ENCODE measurements at places on chromosomes 3 and 15. TPM values are rescaled to one million over a fixed set of nuclear protein-coding genes. Genes with fewer than 3 reads are reported as not detected.

DNA sequence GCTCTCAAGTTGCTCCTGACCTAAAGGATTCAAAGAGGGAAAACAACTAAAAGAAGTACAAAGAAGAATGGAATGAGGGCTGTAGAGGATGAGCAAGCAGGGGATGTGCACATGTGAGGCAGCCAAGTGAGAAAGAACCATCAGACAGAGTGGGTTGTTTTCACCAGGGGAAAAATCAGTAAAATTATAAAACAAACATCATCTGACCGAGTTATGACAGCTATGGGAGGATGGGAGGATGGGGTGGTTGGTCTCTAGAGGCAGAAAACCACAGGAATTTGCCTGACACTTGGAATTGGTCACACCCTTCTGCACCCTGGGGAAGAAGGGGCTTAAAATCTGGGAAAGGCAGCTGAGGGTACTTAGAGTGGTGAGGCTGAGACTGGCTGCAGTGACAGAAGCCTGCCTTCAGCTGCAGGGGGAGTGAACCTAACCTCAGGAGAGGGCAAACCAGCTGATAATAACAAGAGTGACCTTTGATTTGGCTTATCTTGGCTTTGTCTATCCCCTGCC is 10.1 kb downstream of the ARHGAP31 start:
- DNase-seq = no peak

The IL17RB gene
- total RNA-seq = 14.3 TPM

DNA sequence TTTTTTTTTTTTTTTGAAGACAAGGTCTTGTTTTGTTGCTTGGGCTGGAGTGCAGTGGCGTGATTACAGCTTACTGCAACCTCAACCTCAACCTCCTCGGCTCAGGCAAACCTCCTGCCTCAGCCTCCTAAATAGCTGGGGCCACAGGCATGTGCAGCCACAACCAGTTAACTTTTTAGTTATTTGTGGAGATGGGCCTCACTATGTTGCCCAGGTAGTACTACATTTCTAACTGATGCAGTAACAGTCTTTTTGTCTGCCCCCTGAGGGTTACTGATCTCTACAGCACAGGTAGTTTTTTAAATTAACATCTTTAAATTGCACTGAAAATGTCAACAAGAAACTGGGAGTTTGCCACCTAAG is 3.4 kb upstream of the LMLN start:
- no peak for DNase-seq

The ZNF662 gene
- total RNA-seq = 15.5 TPM

DNA sequence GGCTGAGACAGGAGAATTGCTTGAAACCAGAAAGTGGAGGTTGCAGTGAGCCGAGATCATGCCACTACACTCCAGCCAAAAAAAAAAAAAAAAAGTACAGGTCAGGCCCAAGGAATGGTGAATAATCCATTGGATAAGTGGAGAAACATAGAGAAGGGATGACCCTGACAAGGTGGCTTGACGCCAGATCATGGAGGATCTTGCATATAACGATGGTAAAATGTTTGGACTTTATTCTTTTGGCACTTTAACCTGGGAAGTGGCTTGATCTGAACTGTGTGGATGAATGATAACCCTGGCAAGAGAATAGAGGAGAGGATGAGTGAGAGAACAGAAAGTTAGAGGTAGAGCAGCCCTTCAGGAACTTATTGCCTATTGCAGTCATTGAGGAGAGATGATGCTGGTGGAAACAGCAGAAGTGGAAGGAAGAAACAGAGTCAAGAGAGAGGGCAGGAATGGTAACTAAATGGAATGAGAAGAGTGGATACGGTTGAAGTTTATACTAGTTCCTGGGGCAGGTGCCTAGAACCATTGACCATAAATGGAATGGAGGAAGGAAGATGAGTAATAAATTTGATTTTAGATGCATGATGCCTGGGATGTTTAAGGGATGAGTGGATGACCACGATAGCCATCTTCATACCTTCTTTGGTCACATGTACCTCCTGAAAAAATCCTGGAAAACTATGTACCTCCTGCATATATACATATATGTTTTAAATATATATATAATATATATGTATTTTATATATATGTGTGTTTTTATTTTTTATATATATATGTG is 57.8 kb downstream of the BLM start:
- DNase-seq = no peak

- DNase-seq = no peak
Observed at GRCh38 chr3:120029749-120030148, 64.5 kb downstream of the GSK3B start.

- DNase-seq = no peak
Observed at GRCh38 chr3:156489462-156489911, 65.4 kb downstream of the SSR3 start.

The ALDH1L1 gene
- total RNA-seq = 57.3 TPM

The ALDH1A3 gene
- 240 TPM for total RNA-seq

GRCh38 chr3:184737063-184737462 is 25.2 kb upstream of the MAGEF1 start:
- no peak for DNase-seq

The SCN11A gene
- total RNA-seq = 1.7 TPM

The THUMPD3 gene
- 38.7 TPM for total RNA-seq

- peak; percentile 38 for DNase-seq
Observed at GRCh38 chr15:84734794-84735479, 13.5 kb upstream of the ZNF592 start.

- DNase-seq = no peak
Observed at GRCh38 chr3:99823723-99824711, 6.4 kb downstream of the CMSS1 start.

- DNase-seq = no peak
Observed at GRCh38 chr15:43748376-43748775, 2.1 kb downstream of the PDIA3 start.

- DNase-seq = no peak
Observed at GRCh38 chr15:69748576-69749185, 296.1 kb downstream of the RPLP1 start.

DNA sequence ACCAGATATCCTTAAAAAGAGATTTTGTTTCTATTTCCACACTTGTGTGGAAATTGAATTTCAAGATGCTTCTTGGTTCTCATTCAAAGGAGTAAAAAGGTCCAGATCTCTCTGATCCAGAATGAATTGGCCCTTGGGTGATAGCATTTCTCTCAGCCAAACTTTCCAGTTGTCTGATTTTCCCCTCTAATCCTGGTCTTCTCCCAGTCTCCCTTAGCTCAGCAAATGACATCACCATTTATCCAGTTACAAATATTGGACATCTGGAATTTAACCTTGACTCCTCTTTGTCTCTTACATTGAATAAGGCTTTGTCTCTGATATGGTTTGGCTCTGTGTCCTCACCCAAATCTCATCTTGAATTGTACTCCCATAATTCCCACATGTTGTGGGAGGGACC is 10.2 kb upstream of the FGF7 start:
- no peak for DNase-seq

DNA sequence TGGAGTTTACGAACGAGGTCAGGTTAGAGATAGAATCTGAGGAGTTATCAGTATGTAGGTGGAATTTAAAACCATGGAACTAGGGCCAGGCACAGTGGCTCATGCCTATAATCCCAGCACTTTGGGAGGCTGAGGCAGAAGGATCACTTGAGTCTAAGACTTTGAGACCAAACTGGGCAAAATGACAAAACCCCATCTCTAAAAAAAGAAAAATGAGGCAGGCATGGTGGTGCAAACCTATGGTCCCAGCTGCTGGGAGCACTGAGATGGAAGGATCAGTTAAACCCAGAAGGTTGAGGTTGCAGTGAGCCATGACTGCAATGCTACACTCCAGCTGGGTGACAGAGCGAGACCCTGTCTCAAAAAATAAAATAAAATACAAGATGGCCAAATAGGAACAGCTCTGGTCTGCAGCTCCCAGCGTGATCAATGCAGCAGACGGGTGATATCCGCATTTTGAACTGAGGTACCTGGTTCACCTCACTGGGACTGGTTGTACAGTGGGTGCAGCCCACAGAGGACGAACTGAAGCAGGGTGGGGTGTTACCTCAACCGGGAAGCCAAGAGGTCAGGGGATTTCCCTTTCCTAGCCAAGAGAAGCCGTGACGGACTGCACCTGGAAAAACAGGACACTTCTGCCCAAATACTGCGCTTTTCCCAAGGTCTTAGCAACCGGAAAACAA is 33.3 kb downstream of the ZMAT3 start:
- DNase-seq = no peak

- DNase-seq = no peak
Observed at GRCh38 chr3:144569651-144570050, 598.0 kb downstream of the DIPK2A start.

GRCh38 chr15:64249883-64250575 is 87.2 kb upstream of the PPIB start:
- peak; percentile 10 for DNase-seq

- DNase-seq = no peak
Observed at GRCh38 chr3:100436951-100437350, 35.6 kb downstream of the LNP1 start.

The SPINT1 gene
- 295 TPM for total RNA-seq

DNA sequence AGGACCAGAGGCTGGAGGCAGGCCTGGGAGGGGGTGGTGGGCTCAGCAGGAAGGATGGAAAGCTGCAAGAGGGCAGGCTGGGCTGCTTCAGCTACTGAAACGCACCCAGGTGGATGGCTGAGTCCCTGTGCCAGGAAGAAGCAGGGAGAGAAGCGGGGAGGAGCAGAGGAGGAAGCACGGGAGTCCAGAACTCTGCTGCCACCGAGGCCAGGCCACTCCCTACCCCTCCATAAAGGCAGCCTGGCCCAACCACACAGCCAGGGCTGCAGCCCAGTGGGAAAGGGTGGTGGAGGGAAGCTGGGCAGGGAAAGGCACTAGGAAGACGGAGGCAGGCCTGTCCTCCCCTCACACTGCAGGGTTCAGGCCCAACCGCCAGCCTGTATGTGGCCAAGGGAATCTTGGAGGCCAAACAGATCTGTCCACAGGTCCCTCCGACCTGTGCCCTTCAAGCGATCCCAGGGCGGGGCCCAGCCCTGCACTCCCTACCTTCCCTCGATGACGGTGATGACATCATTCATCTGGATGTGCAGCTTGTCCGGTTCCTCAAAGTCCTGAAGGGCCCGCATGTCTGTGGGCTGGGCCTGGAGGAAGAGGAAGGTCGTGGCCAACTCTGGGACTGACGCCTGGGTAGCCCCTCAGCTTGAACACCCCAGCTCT is 30.5 kb downstream of the TNK2 start:
- DNase-seq = no peak

- no peak for DNase-seq
Observed at GRCh38 chr15:51349156-51349844, 7.8 kb downstream of the GLDN start.

The RTP1 gene
- not detected for total RNA-seq

- no peak for DNase-seq
Observed at GRCh38 chr15:42971830-42972229, 51.3 kb upstream of the TTBK2 start.

GRCh38 chr15:58795825-58796224 is 24.7 kb downstream of the MINDY2 start:
- no peak for DNase-seq

DNA sequence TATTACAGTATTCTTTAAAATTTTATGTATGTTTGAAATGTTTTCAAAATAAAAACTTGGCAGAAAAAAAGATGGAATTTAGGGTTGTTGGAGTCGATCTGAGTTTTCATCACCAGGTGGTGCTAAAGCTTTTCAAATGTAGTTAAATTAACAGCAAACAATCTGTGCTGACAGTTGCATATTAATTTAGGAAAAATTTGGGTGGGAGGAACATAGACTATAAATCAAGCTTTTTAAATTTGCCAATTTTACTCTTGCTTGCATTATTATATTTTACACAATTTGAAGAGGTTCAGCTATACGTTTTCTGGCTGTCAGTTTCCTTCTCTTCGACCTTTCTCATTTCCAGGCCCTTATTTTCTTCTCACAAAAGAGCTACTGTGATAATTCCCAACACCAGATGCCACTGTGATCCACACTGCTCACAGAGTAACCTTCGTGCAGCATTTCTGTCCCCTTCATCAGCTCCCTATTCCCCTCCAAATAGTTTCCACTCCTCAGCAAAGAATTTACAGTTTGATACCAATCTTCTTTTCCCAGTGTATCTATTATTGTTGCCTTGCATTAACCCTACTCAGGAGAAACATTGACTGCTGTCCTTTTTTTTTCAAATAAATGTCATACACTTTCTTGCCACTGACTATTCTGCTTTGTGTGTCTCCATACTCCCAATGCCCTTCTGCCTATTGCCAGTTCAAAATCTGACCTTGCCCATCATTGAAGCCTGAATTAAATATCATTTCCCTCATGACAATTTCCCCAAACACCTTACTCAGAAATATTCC is 53.4 kb upstream of the EIF5A2 start:
- no peak for DNase-seq

- peak; percentile 42 for DNase-seq
Observed at GRCh38 chr3:192916371-192917027, 1.2 kb downstream of the MB21D2 start.

GRCh38 chr3:188001093-188001492 is 152.9 kb upstream of the LPP start:
- no peak for DNase-seq

DNA sequence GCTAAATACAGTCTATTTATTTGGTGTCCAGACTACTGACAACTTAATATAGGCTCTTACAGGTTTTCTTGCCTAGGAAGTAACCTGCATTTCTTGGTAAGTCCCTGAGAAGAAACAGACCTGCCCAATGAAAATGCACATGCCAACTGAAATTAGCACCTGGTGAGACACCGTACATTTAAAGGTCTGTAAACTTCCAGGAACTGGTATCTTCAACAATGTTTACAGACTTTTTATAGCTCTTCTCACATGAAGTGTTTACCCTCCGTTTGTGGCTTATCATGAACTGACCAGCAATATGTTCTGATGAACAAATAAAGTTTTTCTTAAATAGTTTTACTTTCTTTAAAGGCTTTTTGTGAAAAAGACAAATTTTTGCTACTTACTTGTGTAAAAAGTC is 93.3 kb downstream of the PCCB start:
- no peak for DNase-seq

GRCh38 chr3:6861625-6862000 is 698 bp downstream of the GRM7 start:
- no peak for DNase-seq

DNA sequence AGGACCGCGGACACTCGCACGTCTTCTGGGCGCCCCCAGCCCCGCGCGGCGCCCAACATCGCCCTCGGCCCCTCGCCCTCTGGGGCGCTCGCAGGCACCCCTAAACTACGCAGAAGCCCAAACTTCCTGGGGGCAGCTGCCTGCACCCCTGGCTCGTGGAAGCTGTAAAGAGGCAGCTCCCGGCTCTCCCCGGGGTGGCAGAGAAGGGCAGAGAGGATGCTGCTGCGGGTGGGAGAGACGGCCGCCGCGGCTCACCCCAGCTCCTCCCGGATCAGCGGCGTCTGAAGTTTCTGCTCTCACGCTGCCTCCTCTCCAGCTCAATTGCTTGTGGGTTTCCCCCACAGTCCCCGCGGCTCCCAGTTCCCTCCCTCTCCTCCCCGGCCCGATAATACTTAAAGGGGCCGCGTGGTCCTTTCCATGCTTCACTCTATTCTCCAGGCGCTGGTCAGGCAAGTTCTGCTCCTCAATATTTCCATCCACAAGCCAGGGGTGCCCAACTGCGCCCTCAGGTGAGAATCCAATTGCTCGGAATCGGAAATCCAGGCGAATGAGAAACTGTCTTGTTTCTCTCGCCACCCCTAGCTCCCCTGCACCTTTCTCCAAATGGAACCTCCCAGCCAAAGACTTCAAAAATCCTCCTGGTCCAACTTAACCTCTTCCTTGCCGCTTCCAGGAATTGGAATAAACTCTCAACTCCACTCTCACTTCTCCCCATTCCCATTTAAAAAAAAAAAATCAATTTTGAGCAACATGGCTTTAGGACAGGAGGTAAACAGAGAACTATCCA is 748.5 kb downstream of the ROBO1 start:
- DNase-seq = peak; percentile 84

- no peak for DNase-seq
Observed at GRCh38 chr3:70815817-70816216, 503.4 kb upstream of the MDFIC2 start.

The PTX3 gene
- 0.97 TPM for total RNA-seq

The P2RY13 gene
- 0.73 TPM for total RNA-seq

The CDAN1 gene
- total RNA-seq = 26.9 TPM

The CIDEC gene
- not detected for total RNA-seq

The CYP11A1 gene
- total RNA-seq = 0.87 TPM
